ENCODE measurements at places on chromosomes 4 and X.

DNA sequence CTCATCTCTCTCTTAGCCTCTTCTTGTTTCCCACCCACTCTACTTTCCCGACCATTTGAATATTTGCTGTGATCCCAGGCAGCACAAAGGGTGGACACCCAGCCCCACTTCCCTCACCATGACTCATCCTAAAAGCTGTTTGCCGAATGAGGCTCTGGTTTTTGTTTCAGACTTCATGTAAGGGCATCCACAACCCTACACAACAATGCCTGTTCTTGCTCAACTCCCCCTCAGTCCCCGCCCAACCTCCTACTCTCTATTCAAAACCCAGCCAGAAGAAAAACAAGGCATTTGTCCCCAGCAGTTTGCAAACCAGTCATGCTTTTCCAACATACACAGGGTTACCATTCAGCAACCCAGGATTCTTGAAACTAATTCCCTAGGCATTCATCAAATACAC, 516.5 kb upstream of the CNKSR2 start:
- no peak for DNase-seq

DNA sequence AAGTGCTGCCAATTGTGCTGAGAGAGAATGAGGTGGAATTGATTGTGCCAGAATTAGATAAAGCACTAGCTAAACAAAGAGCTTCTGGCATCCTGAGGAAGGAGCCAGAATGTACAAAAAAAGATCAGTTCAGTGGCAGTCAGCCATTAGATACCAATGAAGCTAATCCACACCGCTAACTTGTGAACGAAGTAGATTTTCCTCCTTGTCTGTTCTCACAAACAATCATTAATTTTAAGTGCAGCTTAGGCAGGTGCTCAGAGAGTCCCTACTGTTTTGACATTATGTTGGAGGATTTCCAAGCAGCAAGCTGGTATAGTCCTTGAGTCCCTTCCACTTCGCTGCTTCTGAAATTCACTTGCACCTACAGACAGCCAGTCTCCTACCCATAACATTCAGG, 617.4 kb downstream of the CENPC start:
- DNase-seq = no peak

GRCh38 chrX:37405956-37406355, 56.8 kb downstream of the PRRG1 start:
- no peak for DNase-seq

DNA sequence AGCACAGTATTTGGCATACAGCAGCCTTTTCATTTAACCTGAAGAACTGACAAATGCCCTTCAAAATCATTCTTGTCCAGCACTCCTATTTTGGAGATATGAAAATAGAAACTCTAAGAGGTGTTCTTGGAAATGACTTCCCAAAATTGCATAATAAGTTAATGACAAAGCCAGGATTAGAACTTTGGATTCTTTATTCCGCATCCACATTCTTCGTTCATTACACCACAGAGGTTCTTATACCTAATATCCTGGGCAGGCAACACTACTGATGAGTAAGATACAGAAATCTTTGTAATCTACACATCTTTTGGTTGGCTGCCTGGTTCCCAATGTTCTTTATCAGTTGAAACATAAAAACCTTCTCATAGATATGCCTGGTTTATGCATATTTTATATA, 5.9 kb downstream of the COL25A1 start:
- DNase-seq = no peak

- DNase-seq = no peak
Measured at GRCh38 chr4:48844843-48845242, 14.0 kb downstream of the OCIAD1 start.

DNA sequence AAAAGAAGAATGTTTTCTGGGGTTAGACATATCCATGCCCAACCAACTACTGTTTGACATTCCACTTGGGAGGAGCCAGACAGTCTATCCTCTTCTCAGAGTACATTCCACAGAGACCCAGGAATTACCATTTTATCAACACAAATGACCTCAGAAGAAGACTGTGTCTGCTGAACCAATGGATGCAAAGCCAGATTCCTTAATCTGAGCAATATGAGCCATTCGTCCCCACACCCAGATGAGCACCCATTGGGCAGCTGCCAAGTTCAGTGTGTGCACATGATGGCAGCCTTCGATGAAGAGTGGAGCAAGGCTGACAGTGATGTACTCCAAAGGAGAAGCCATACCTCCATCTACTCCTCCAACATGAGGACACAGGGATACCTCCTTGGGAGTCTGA, 111.3 kb downstream of the ZNF674 start:
- DNase-seq = no peak
